ENCODE measurements at places on chromosomes 6 and 20.

- peak; percentile 87 for DNase-seq
Measured at GRCh38 chr6:136643850-136644596, 93.8 kb upstream of the MAP7 start.

- no peak for DNase-seq
Measured at GRCh38 chr6:26445934-26446667, 5.8 kb downstream of the BTN3A3 start.

DNA sequence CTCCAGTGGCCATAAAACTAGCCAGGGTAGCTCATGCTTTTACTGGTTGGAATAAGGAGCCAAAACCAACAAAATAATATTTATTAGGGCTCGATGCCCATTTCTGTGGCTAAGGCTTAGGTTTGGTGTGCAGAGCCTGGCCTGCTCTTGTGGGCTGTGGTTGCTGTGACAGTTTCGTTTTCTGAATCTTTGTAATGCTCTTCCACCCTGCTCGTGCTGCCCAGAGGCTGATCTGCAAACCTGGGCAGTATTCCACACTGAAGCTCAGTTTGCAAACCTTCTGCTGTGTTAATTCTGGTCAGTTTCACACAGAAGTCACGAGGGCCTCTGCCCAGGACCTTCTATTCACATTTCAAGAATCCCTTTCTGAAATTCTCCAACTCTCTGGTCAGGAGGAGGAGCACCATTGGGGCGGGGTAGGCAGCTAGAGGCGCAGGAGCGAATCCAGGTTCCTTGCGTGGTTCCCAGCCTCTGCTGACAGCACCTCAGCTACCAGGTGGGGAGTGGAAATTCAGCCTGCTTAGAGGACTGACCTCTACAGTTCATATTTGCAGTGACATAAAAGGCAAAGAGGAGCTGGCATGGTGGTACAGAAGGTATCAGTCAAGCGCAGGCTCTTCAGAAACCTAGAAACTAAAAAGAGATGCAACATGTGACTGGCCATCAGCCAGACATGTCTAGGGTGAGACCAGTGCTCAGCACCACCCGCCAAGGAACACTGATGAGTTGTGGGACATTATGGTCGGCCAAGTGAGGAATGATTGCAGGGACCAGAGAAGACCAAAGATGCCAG is 14.3 kb upstream of the C20orf144 start:
- DNase-seq, result no peak

DNA sequence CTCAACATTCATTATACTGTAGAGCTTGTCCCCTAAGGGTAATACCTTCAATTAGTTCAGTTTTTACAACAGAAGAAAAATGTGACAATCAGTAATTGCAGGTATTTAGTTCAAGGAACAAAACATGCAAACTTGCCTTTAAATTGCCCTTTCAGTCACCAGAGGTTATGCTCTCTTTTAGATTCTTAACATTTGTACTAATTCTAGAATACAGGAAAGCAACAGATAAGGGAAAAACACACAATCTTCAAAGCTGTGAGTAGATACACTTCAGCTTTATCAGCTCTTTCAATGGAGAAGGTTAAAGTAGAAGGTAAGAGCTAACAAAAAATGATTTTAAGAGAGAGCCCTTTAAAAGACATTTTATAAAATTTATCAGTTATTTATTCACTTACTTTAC is 173.1 kb downstream of the HS3ST5 start:
- no peak for DNase-seq

- no peak for DNase-seq
Measured at GRCh38 chr6:36760685-36761435, 63.2 kb downstream of the RAB44 start.

- peak; percentile 41 for DNase-seq
Measured at GRCh38 chr20:9129756-9130155, 60.9 kb downstream of the PLCB4 start.

- DNase-seq, result no peak
Measured at GRCh38 chr6:53768636-53769035, 26.2 kb upstream of the LRRC1 start.
